Substantia nigra (tissue), 51 donors: ENCODE measurements at places on chromosomes 1 and 21.

GRCh38 chr1:79663916-79664315, 657.4 kb upstream of the ADGRL4 start:
- DNase-seq, result no peak

DNA sequence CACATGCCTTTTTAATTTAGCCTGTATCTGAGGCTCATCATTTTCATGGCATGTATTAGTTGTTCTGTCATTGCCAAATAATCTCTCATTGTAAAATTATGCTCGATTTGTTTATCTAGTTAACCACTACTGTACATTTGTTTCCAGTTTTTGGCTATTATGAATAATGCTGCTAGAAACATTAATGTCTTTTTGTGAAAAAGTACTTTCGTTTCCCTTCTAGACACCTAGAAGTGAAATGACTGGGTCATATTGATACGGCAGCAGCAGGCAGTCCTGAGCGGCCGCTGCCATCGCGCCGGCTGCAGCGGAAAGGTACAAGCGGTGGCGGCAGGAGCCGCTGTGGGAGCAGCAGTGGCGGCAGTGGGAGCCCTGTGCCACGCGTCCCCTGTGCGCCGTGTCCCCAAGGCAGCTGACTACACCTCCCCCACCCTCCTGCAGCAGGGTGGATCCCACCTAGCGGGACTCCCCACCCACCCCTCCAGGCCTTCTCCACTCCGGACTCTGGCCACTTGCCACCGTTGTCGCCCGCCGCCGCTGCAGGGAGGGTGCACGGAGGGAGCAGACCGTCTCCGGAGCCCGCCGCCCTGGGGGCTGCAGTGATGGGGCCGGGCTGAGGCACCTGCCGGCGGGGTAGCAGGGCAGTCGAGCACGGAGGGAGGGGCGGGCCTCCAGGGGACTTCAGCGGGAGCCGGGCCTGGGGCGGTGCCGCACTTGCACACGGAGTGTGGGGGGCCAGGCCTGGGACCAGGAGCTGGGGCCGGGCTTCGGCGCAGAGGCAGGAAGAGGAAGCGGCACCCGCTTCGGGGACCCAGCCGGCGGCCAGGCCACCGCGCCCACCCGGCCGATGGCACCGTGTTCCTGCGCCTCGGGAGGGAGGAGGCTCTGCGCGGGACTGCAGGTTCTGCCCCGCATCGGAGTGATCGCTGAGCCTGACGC, 66.8 kb upstream of the RGS7 start:
- DNase-seq, result no peak

GRCh38 chr1:193733674-193734073, 547.3 kb upstream of the B3GALT2 start:
- no peak for DNase-seq

- DNase-seq, result no peak
Observed at GRCh38 chr1:92940541-92940940, 20.7 kb downstream of the DIPK1A start.

DNA sequence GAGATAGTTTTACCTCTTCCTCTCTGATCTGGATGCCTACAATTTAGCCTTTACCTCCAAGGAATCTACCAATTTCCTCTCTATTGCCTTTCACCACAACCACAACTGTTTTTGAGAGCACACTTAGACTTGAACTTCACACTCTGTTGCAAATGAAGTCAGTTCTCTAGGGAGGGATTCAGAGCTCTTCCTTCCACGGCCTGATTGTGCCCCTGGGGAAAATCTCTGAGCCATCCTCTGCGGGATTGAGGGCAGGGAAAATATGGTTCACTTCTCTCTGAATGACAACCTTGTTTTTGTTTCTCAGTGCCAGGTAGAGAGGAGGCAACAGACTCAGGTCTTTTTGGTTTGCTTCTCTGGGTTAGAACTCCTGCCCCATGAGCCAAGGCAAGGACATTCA, 35.4 kb upstream of the BCL10 start:
- no peak for DNase-seq

- peak; percentile 60 for DNase-seq
Observed at GRCh38 chr1:156677616-156678596, 699 bp upstream of the NES start.

DNA sequence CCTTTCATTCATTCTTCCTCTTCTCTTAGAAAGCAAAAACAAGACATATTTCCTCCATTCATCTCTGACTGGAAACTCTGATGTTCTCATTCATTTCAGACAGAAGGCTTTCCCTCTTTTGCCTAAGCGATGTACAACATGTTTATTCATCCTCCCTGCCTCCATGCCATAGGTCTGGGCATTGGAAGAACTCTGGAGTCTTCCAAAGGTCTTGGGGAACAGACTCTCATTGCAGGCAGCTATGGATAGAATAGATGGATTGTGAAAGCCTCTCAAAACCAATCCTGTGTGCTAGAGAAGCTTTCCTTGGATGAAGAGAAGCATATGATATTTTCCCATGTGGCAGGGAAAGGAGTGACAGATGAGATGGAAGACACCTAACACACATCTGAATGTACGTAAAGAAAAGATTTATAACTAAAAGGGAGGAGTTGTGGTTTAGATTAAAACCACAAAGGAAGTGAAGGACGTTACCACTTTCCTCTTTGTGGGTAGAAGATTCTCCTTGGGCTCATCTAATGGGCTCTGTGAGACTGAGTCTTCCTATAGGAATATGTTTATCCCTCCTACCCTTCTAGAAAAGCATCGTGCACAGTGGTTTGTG, 38.7 kb downstream of the BCL9 start:
- DNase-seq, result no peak

- DNase-seq, result no peak
Observed at GRCh38 chr1:17538428-17539117, 925 bp upstream of the ARHGEF10L start.

DNA sequence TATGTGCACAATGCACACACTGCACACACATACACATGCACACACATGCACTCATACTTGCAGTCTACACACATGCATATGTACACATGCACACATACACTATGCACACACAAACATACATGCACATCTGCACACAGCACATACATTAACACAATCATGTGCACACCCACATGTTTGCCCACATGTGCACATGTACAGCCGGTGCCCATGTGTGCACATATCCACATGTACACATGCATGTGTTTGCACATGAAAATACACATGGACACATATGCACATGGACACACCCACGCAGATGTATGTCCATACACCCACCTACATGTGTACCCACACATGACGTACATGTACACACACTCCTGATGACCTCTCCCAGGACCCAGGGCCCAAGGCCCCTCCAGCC, 105.1 kb upstream of the ACTRT2 start:
- DNase-seq, result no peak

DNA sequence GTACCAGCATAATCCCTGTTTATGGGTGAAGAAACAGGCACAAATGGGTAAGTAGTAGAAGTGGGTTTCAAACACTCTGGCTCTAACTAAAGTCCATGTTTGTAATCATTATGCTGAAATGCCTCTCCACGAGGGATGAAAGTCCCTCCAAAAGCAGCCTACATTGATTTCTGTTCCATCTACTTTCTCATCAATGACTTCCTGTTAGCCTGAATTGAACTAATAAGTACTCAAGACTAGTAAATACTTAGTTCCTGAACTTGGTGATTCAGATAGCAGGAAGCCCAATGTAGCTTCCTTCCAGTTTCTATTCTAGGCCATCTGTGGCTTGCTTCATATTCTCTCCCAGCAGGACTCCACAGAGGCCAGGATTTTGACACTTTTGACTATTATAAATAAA, 11.3 kb upstream of the BACH1 start:
- DNase-seq, result no peak

DNA sequence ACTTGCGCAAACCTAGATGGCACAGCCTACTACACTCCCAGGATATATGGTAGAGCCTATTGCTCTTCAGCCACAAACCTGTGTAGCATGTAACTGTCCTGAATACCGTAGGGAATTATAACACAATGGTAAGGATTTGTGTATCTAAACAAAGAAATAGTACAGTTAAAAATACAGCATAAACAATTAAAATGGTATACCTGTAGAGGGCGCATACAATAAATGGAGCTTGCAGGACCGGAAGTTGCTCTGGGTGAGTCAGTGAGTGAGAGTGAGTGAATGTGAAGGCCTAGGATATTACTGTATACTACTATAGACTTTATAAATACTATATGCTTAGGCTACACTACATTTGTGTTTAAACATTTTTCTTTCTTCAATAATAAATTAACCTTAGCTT, 99.3 kb downstream of the PLD5 start:
- no peak for DNase-seq

DNA sequence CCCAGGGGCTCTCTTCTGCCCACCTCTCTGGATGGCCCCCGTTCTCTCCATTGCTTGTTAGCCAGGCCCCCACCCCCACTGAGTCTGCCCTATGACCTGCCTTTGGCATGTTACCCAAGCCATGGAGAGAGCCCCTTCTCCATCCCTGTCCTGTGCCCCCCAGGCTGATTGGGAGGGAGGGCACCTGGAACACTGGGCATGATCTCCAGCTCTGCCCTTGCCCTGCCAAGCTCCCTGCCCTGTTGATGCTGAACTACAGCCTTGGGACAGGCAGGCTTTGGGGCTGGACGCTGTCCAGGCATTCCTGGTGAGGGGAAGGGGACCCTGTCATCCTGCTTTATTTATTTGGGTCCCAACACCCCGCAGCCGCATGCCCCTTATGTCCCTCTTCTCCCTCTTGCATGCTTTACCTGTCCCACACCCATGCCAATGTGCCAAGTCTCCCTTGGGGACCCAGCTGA, 10.7 kb downstream of the TRIM46 start:
- DNase-seq, result no peak

DNA sequence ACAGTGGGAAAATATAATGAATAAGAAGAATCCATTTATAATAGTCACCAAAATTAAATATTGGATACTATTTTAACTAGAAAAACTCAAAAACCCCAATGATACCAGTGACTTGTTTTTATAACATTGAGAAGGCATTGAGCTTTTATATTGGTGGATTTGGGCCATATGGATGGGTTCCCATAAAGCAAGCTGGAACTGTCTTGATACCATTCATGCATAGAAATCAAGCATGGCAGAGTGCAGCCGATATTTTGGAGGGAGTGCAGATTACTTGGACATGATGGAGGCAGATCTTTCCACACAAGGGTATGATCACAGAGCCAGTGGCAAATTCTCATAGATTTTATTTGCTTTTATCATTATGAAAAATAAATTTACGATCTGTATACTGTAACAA, 3.8 kb upstream of the RWDD3 start:
- DNase-seq, result no peak

DNA sequence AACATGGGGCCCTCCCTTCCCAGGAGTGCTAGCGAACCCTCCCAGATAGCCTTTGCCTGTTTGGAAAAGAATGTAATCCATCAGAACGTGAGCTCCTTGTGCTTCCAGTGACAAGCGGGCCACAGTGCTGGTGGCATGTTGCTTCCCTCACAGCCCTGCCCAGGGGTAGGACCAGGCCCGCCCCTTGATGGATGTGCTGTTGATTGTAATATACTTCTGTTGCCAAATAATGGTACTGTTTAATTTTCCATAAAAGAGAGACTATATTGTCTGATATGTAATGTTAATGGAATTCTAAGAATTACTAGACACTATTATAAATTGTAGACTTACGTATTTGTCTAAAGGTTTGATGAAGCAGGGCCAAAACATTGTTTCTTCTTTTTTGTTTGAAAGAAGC, 16.4 kb downstream of the ATP5PO start:
- no peak for DNase-seq

GRCh38 chr1:232016616-232017015, 390.0 kb downstream of the DISC1 start:
- DNase-seq, result no peak

DNA sequence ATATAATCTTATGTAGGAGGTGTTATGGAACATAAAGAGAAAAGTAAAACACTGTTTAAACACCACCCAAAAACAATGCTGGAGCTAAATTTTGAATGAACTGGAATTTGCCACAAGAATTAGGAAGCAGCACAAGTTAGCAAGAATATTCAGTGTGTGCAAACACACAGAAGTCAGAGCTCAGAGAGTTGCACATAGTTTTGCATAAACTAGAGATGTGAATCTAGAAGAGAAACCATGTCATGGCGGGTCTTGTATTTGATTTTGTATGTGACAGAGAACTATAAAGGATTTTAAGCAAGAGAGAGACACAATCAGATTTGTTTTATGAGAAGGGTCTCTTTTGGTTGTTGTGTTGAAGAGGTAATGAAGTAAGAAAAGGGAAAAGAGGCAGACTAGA, 38.2 kb downstream of the SELENOF start:
- DNase-seq, result no peak

GRCh38 chr1:10718083-10718415, 78.4 kb downstream of the CASZ1 start:
- DNase-seq, result no peak

DNA sequence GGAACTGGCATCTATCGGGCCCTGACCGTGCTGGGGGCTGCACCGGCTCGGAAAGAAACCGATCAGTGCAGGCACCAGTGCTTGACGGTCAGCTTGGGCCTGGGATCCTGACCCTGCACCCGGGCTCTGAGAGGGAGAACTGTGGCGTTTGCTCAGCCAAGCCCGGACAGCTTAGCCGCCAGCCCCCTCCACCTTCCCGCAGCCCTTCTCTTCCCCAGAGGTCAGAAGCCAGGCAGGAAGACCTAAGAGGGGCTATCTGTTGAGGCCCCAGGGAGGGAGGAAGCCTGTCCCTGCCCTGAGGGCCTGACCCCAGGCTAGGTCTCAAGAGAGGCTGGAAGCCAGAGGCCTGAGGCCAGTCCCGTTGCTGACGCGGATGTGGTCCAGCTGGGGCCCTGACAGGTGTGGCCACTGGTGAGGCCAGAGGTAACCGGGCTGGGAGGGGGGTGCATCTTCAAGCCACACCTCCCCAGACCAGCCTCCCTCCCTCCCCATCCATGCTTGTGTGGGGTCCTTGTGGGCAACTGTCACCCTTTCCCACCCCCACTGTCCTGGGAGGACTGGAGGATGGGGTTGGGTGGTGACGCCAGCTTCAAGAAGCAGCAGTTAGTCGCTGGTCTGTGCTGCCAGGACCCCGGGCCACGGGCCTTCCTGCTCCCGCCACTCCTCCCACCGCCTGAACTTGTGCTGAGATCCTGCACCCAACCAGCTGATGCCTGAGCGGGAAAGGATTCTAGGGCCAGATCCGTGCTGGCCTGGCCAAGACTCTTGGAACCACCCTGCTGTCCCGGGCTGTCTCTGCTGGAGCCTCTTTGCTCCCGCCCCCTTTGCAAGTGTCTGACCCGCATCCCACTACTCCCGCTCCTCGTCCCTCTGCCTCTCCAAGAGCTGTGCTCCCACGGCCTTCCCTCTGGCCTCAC, 2.6 kb upstream of the DVL1 start:
- no peak for DNase-seq

- no peak for DNase-seq
Observed at GRCh38 chr1:92968138-92969032, 7.1 kb upstream of the DIPK1A start.

- DNase-seq, result no peak
Observed at GRCh38 chr1:155106862-155107261, 20.8 kb upstream of the EFNA1 start.

GRCh38 chr1:218556016-218556415, 210.9 kb downstream of the TGFB2 start:
- no peak for DNase-seq

GRCh38 chr1:159441360-159441759, 1.8 kb downstream of the OR10J1 start:
- DNase-seq, result no peak
